Left ventricle myocardium superior (tissue), 1 donor: ENCODE measurements at places on chromosomes 16 and 17.

- DNase-seq, result no peak
These were observed 9.9 kb downstream of the RARA start for GRCh38 chr17:40318830-40319391.

GRCh38 chr16:30041841-30042240 is 10.8 kb upstream of the TLCD3B start:
- no peak for DNase-seq

- DNase-seq, result no peak
These were observed 1.9 kb downstream of the ACSF3 start for GRCh38 chr16:89095491-89095951.

DNA sequence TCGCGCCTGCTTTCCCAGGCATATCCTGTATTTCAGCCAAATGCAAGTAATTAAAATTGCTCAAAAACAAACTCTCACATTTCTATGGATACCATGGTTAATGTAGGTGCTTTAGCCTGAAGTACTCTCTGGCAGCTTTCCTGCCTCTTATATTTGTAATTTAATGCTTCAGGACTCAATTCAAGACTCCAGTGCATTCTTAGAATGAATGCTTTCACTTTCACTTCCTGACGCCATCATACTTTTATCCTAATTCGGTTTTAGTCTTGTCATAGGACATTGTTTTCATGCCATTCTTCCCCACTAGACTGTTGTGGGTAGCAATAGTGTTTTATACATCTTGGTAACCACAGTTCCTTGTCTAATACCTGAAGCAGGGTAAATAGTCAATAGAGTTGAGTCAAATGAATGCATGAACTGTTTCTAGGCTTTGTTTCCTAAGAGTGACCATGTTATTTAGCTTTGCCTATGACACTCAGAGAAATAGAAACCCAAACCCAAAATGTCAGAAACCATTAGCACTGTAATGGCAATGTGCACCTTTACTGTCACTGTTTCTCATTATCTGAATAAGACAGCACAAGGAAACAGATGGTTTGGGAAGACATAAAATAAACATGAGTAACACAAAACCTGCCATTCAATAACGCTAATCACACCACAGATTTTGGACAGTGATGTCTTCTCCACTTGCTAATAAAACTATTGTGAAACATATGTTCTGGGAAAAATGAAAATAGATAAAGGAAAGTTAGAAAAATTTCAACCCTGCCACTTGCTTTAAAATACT is 705.5 kb downstream of the CDH11 start:
- DNase-seq, result no peak

- peak; percentile 20 for DNase-seq
These were observed 113.8 kb upstream of the TNRC6C start for GRCh38 chr17:77844681-77845080.

GRCh38 chr17:40486522-40487370 is 14.7 kb downstream of the TNS4 start:
- no peak for DNase-seq

DNA sequence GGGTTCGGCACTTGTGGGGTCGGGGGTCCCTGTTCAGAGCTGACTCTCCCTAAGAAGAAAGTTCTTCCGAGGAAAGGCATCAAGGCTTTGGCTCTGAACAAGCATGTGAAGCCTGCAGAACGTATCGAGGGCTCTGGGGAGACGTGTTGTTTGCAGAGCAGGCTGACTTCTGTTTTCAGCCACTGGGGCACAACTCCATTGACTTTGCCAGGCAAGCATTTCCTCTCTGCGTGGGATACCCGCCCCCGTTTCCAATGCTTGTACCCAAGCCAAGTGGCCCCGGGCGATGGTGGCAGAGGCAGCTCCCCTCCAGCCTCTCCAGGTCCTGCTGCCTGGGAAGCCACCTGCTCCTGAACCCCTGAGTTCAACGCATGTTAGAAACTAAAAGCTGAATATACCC is 255.7 kb downstream of the RBFOX3 start:
- DNase-seq, result no peak
